Natural killer cell treated with Interleukin-12 subunit alpha and Interleukin-12 subunit beta and Interleukin-15 and Interleukin-18, amount 100 ng/mL, for 72 hours (primary cell): ENCODE measurements at places on chromosomes 3 and 15. TPM values are rescaled to one million over a fixed set of nuclear protein-coding genes. Genes with fewer than 3 reads are reported as not detected.

GRCh38 chr3:183554377-183554776 is 1.1 kb downstream of the KLHL6 start:
- peak; percentile 65 for DNase-seq

DNA sequence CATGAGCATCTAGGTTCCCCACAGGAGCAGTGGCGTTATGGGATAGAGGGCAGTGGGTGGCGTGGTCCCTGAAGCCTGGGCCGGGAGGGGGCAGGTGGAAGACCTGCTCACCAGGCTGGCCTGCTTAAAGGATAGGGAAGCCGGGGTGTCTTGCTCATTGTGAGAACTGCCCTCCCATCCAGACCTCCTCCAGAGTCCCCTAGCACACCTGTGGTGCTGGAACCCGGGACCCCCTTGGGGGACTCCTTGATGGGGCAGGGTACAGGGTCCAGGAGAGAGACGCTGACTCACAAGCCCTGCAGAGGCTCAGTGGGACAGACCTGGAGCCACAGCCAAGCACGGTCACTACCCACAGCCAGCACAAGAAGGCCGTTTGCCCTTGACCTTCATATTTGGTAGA is 2.8 kb upstream of the RHCG start:
- DNase-seq: no peak

GRCh38 chr3:53753518-53754183 is 92.6 kb downstream of the CHDH start:
- no peak for DNase-seq

DNA sequence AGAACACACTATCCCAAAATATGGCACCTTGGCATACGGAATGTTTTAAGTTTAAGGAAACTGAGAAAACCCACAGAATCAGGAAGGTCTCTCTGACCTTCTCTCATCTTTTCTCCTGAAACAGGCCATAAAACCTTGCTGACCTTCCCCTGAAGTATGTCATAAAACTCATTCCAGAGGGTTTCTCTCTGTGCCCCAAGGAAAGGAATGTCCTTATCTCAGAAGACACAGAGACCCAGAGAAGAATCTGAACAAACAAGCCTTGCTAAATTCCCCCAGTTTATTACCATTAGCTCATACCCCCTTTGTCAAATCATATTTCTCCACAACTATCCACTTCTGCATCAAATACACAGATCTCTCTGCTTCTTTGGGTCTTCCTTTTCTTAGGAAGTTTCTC is 603.1 kb downstream of the MCTP2 start:
- DNase-seq: no peak

DNA sequence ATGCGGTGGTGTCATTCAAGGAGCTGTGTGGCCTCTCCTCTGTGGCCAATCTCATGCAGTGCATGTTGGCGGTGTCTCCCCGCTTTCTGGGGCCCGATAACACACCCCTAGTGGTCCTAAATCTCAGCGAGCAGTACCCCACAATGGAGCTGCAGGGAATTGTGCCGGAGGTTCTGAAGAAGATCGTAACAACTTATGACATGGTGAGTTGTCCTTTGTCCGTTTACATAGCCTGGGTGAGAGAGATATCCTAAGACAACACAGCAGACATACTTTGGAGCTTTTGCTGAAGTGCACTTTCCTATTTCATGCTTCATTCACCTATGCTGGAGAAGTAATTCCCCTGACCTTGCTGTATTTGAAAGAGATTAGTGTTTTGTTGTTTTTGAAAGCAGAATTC is 130.0 kb downstream of the PLCL2 start:
- no peak for DNase-seq

- no peak for DNase-seq
Measured at GRCh38 chr15:78087951-78088772, 4.2 kb upstream of the SH2D7 start.

DNA sequence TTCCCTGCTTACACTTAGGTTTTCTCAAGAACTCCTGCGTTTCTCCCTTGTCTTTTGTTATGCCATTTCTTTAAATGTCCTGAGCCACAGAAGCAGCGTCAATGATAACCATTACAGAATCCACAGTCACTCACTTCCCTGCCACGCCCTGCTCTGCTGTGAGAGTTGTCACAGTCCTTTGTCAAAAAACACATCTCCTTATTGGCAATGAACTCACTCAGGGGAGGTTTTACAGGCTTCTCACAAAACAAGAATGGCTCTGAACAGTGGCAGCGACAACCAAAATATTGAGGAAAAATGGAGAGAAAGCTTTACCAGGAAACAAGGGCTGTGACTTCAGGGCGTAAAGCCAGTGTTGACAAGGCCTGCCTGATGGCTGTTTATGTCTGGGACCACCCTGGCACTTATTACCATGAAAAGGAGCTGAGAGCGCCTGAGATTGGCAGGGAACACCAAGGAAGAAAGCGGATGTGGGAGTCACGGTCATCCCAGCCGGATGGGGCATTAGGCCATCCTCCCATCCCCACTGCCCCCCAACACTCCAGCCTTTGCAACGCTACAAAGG is 111.5 kb downstream of the ADAMTS9 start:
- DNase-seq: no peak

DNA sequence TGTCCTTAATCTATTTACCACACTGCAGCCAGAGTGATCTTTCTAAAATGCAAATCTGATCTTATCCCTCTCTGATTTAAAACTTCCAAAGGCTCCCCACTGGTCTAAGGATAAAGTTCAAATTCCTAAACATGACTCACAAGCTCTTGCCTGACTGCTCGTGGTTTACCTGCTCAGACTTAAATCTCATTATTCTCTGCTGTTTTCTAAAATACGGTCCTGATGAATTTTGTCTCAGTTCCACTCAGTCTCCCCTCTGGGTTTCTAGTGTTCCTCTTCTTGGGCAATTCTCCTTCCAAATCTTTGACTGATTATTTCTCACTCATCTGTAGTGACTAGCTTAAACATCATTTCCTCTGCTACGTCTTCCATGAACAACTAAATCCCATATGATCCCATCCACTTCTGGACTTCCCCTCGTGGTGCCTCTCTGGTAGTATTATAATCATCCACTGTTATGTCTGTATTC is 108.3 kb downstream of the P3H2 start:
- no peak for DNase-seq

DNA sequence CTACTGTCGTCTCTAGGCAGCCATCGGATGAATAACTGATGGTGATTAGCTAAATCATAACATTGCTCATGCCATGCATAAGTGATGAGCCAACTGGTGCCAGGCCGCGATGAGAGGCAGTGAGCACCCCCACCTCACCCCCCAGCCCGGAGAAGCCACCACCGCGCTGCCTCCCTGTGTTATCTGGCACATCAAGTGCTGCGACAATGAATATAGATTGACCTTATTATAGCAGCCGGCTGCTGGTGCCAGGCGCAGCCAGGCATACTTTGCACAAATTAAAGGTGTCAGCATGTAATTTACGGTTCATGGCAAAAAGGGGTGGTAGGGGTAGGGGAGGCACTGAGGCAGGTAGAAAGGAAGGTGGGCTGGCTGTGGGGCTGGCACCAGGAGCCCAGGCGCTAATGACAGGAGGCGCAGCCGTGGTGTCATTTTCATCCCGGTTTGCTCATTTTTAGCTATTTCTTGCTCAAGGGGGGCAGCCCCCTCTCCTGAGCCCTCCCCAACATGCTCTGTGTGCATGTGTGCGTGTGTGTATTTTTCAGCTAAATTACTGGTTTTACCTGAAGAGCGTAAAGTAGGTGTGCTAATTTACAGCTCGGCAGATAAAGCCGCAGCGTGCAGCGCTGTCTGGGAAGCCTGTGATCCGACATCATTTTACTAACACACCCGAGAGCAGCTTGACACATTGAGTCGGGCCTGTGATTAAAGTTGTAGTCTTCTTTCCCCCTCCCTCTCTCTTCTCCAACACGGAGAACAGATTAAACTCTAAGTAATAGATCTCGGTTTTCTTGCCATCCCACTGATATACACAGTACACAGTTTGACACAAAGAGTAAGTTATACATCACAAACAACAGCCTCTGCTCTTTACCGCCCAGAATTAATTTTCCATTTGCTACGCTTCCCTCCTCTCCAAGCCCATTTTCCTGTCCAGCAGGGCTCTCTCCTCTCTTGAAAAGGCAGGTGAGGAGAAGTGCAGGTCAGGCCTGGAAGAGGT is 212.3 kb downstream of the RPLP1 start:
- DNase-seq: no peak

- no peak for DNase-seq
Measured at GRCh38 chr3:151171145-151171757, 31.8 kb downstream of the GPR171 start.

DNA sequence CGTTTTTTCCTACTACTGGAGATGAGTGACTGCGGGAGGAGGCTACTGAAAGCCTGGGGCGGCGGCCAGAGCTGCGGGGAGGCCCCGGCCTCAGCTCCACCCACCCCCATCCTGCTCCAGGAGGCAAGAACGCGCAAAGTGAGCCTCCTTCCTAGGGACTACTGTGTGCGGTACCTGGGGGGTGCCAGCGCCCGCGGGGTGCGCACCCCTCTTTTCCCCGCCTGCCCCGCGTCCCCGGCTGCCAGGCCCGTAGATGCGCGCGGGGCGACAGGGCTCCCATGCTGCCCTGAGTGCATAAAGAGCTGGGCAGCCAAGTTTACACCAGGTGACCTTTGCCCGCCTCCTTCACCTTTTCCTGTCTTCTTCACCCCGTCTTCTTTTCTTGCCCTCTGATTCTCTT is 2.5 kb upstream of the USF3 start:
- no peak for DNase-seq

DNA sequence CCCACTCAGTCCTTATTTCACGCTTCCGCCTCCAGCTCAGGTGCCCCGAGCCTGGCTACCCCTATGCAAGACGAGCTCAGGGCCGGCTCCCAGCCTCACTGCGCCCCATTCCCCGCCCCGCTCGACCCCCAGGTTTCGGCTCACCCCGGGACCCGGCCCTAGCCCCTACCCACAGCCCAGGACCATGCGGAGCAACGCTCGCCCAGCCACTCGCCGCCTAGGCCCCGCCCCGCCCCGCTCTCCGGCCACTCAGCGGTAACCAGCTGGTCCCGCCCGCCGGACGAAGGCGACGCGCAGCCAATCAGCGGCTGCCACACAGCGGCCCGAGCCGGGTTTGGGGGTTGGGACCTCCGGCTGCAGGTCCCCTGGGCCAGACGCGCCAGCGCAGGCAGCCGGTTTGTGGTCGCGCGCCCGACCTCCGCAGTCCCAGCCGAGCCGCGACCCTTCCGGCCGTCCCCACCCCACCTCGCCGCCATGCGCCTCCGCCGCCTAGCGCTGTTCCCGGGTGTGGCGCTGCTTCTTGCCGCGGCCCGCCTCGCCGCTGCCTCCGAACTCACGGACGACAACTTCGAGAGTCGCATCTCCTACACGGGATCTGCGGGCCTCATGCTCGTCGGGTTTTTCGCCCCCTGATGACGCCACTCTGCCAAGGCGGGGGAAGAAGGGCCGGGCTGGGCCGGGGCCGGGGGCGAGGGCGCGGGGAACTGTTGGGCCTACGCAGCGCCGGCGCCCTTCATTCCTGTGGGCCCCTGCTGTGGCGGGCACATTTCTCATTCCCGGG is at the start of gene CATSPER2:
CATSPER2 (minus strand) TSS at position 196 of the 781 bp plus-strand sequence. CDS start 783 bp downstream, outside the sequence.
- DNase-seq: no peak

GRCh38 chr15:48514103-48514816 is 131.2 kb downstream of the FBN1 start:
- no peak for DNase-seq

- no peak for DNase-seq
Measured at GRCh38 chr3:111260878-111261277, 189.3 kb downstream of the NECTIN3 start.

DNA sequence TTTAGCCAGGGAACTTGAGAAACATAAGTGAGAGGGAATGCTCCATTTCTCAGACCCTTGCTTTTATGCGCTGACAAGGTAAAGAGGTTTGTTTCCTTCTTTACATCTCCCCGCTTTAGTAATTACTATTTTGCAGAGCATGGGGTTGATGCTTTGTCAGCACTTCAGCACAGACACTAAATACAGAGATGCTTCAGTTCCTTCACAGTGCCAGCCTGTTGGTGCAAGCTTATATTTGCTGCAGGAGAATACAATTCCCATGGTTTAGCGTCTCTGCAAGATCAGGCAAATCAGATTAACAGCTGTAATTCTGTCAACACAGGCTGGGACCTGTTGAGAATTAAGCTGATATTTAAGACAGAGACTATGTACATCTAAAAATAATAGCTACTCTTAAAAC is 2.9 kb downstream of the FMN1 start:
- DNase-seq: no peak

GRCh38 chr15:85386261-85386660 is 5.9 kb downstream of the AKAP13 start:
- DNase-seq: no peak

DNA sequence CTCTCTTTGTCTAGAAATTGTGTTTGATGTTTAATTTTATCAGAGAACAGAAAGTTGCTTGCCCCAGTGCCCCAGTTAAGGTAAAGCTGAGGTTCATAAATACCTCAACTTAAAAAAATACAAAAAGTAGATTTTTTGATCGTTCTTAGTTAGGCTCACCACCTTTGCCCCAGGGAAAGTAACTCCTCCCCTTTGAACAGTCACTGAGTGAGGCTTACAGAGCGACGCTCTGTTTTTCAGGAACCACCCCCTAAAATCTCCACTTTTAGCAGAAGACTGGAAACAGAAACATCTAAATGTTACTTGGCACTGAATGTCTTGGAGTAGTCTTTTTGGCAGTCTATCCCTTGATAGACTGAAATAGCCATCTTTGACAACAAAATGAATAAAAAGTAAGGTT is 24.9 kb downstream of the BLM start:
- no peak for DNase-seq

DNA sequence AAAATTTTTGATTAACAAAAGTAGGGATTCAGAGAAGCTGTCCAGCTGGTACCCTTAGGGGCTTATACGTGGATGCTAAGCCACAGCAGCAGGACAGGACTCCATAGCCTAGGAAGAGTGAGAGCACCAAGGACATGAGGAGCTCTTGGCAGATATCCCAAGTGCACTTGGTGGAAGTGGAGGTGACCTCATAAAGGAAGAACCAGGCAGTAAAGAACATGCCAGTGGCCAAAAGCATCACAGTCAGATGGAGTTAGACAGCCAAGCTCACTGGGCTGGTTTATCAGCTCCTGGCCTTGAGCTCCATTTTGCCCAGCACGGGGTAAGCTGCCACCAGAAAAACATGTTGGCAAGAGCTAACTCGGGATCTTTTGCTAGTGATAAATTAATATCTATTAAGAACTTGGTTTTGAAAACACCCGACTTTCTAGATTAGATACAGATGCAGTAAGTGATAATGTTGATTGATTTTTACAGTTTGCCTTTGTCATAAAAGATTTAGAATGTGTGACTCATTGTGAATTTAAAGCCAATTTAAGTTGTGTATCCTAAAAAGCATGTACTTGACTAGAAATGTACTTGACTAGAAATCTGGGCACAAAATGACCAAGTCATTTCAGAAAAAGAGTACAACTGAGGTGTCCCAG is 108.0 kb downstream of the CMSS1 start:
- DNase-seq: no peak

GRCh38 chr3:4398120-4398940 is 68.7 kb downstream of the SUMF1 start:
- DNase-seq: no peak

GRCh38 chr15:69852916-69853315 is 244.8 kb downstream of the TLE3 start:
- DNase-seq: no peak

GRCh38 chr3:25834346-25834745 is 44.5 kb downstream of the OXSM start:
- no peak for DNase-seq

XRN1 gene
- total RNA-seq: 86.8 TPM

RSL24D1 gene
- 76.0 TPM for total RNA-seq

ZSCAN2 gene
- total RNA-seq: 5.5 TPM

KLHL40 gene
- not detected for total RNA-seq

SPINK8 gene
- not detected for total RNA-seq

SLC2A2 gene
- not detected for total RNA-seq

CFAP91 gene
- total RNA-seq: not detected

STRIT1 gene
- total RNA-seq: not detected

WDR49 gene
- total RNA-seq: not detected

CPEB1 gene
- 0.21 TPM for total RNA-seq

CASR gene
- total RNA-seq: not detected

MME gene
- not detected for total RNA-seq

GJD2 gene
- not detected for total RNA-seq
